Retina (tissue), 1 donor: ENCODE measurements at places on chromosomes 5 and 9.

- DNase-seq: no peak
Measured at GRCh38 chr9:33014665-33015014, 10.4 kb upstream of the DNAJA1 start.

DNA sequence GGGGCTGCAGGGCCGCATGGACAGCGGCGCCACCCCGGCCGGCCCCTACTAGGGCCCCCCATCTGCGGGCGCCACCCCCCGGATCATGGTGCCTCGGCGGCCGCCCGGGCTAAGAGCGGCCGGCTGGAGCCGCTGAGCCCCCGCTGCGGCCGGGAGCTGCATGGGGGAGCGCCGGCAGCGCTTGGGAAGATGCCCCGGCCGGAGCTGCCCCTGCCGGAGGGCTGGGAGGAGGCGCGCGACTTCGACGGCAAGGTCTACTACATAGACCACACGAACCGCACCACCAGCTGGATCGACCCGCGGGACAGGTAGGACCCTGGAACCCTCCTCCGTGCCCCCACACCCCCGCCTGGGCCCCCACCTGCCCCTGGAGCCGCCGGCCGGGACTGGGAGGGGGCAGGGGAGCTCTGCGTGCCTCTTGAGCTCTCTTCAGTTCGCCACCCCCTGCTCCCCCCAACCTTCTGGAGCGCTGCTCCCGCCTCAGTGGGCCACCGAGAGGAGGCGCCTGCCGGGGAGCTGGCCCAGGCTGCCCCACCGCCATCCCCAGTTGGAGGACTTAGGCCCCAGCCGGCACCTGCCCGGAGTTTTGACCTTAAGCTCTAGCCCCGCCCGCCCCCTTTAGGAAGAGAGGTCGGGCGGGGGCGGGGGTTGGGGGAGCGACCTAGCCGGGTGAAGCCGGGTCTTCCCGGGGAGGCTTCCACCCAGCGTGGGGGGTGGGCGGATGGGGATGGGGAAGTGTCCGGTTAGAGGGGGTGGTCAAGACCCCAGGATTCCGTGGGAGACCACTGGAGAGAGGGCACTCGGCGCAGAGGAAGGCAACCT lies 730 bp downstream of the WWC1 start:
- peak; percentile 52 for DNase-seq

DNA sequence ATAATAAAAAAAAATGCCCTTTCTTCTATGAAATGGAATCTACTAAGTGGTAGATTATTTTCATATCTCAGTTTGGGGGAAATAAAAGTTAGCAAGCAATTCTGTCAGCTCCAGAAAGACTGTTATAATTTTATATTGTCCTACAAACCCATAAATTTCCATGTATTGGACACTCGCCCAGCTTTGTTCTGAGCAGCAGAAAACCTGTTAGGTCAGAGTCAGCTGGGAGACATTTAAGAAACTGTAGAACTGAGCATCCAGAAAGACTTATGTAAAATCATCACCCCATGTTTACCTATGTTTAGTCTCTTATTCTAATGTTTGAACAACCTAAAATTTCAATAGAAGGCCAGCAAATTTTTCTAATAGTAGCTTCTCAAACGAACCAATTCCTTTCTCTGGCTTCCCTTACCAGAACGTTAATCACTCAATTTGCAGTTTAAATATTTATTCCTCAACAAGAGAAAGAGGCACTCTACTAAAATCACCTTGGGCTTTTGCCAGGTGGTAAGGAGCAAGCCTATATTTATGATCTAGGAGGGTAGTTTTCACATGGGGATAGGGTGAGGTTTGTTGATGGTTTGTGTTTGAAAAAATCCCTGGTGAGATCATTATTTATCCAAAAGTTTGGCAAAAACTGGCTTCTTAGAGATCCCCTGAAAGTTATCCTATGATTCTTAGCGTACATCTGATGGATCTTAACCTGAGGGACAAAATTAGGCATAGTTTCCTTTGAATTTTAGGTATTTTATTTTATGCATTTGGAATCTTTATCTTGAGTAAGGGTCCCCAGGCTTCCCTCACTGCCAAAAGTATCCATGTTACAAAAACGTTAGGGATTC lies 34.4 kb downstream of the MACROH2A1 start:
- DNase-seq: no peak

DNA sequence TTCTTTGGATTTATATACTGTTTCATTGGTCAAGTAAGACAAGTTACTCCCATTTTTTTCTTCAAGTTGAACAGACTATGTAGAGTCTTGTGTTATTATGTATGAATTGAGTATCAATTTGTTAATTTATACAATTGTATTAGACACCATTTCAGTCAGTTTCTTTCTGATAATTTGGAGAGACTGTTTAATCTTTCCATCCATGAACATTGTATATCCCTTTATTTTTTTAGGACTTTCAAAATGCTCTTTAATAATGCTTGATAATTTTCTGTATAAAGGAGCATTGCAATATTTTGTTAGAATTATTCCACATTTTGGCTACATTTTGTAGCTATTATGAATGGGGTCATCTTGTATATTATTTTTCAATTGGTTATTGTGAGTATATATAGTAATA lies 69.1 kb upstream of the PJA2 start:
- no peak for DNase-seq

DNA sequence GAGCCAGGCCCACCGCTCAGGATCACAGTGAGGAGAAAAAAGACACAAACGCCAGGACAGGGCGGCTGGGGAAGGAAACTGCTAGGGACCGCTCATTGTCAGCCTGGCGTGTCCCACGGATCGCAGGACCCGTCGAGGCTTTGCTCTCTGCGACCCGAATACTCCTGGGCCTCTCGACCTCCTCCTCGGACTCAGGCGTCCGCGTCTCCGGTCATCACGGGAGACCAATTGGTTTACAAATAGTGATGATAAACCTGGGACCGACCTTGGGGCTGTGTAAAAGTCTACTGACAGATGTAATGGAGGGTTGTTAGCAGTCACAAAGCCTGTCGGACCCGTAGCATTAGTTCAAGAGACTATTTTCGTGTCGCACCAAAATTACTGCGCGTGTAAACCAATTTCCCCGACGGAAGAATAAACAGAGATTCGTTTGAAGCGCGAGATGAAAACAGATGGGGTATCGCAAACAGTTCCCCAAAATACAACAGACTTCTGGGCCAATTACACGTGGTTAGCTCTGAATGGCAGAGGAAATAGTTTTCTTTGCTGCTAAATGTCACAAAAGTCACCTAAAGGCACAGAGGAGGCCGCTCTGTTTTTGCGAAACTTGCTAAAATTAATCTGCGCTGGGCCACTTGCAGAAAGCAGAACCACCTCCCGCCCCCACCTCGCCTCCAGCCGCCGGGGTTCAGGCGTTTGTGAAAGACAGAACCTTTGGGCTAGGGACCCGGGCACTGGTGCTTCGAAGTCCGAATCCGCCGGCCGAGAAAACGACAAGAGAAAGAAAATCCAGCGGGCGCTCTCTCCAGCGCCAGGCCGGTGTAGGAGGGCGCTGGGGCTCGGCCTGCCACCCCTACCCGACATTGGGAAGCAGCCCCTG lies 67.6 kb downstream of the FOXD1 start:
- peak; percentile 45 for DNase-seq

- no peak for DNase-seq
Measured at GRCh38 chr9:28155067-28155466, 581.8 kb upstream of the C9orf72 start.

DNA sequence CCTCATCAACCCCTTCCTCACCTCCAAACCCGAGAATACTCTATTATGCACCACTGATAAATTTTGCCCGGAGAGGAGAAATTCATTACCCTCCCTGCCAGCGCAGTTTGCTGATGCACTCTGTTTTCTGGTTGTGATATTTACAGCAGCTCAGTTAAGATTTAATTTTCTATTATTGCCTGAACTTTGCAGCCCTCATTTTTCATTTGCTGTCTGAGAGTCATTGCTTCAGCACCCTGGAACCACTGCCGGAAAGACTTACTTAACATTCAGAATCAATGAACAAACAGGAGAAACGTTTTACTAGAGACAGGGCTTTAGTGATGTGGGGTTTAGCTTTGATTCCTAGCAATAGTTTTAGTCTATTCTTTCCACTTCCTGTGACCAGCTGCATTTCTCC lies 56.7 kb upstream of the MAMDC2 start:
- DNase-seq: no peak

DNA sequence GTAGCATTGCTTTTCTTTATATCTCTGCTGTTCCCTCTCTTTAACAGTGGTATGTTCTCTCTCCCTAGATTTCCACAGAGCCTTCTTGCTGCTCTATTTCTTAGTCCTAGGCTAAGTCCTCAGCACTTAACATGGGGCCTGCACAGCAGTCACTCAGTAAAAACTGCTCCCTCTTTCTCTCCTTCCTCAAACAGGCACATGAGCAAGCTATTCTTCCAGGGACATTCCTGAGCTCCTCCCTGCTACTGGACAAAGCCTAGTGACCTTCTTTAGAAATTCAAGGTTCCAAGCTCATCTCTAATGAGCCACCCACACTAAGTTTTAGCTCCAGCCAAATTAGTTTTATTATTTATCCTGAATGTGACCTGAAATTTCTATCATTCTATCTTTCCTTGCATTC lies 39.5 kb downstream of the TRIM32 start:
- DNase-seq: peak; percentile 20

DNA sequence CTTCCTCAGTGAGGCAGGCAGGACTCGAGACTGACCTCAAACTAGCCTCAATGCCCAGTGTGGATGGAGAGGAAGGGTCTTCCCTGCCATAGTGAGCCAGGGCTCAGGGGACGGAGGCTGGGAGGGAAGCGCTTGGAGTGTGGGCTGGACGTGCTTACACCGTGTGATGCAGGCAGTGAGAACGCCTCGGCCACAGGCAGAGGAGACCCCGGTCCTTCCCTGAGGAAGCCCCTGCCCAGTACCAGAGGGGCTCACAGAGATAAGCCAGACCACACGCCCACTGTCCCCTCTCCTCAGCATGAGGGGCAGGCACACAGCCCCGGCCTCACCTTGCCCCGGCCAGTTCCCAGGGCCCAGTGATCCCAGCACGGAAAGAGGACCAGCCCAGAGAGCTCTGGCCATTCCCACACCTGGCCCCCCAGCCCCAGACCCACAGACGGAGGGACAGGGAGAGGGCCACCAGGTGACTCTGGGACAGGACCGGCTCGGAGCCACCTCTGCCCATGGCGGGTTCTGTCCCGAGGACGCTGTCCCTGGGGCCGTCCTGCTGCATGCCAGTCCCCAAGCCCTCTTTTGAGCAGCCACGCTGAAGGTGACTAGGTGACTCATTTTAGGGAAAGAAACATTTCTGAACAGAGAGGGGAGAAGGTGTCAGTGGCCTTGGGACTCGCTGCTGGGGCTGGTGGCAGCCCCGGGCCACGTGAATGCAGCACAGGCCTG lies 6.0 kb upstream of the NSMF start:
- DNase-seq: no peak

DNA sequence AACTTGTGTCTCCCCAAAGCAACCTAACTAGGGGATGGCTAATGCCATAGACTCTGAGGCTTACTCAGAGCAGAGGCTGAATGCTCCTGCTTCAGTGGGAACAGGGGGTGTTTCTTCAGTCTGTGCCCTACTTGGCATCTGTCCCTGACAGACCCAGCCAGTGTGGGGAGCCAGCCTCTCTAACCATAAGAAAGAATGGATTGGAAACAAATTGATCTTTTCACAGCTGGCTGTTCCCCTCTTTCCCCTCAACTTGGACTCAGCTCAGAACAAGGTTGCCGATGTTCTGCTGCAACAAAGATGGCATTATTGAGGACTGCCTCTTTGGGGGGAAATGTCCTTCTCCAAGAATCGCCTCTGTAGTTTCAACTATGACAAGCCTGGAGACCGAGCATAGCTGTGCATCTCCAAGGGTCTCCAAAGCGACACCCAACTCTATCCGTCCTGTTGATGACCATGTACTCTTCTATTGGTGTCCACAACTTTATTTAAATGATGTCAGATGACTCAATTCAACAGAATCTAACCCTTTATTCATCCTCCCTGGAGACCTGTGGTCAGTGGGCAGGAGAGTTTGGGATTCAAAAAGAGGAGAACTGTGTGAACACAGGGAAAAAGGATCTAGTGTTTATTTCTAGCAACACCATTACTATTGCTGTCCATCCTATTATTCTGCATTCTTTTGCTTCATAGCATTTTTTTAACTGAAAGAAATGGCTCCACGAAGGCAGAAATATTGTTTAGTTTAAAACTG lies 24.7 kb upstream of the TNC start:
- no peak for DNase-seq

DNA sequence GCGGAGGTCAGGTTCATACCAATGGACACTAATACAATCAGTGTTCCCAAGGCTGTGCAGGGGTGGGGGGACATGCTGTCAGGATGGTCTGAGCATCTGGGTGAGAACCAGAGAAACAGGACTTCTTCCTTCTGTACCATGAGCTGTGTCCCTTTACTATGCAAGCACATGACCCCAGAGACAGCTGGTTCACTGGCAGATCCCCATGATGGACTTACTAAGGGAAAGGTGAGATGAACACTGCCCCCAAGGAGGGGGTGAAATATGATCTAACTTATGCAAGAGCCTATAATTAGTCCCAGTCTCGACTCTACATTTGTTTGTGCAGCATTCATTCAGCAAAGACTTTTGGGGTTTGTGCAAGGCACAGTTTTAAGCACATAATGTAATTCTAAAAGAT lies 91.4 kb downstream of the LIFR start:
- no peak for DNase-seq

DNA sequence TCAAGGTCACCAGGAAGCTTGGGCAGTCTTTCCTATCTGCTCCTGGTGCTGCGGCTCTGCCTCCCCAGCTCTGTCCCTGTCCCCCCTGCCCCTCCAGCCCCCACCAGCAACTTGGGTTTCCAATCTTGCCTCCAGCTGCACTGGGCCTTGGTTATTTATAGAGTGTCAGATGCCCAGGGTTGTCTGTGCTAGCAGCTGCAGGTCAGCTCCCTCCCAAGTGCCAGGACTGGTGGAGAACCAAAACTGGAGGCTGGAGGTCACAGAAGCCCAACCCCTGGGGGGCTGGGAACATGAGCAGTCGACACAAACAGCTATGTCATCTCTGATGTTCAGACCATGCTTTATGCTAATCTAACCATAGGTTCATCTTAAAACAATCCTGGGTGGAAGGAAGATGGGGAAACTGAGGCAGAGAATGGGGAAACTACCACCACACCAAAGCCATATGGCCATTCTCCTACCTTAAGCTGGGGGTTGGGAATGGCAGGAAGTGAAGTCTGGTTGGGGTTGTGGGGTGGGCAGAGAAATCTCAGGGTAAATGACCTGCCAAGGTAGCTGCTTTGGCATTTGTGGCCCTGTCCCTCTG lies 1.7 kb downstream of the TPM2 start:
- DNase-seq: no peak

GRCh38 chr5:111551161-111551560 lies 38.8 kb upstream of the STARD4 start:
- peak; percentile 7 for DNase-seq

DNA sequence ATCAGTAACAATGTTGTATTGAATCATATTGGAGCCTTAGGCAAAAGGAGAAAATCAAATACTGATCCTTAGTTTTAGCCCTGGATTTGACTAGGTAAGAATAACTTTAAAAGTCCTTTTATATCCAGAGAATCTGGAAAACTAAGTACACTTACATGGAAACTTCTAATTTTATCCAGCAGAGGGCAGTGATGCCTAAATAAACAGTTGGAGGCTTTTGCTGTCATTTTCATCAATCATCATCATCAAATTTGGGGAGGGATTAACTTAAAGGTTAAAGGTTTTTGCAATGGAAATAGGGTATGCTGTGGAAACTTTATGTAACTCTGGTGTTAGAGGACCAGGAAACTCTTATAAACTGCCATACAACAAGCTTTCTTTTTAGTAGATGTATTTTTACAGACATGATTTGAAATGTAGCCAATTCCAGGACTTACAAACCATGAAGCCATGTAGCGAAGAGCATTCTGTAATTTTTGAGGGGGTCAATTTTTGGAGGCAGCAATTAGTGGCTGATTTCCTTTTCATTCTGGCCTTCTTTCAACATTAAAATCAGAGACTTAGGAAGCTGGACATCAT lies 112.7 kb downstream of the OSTF1 start:
- DNase-seq: peak; percentile 28
